Kidney (tissue), 22 donors: ENCODE measurements at places on chromosomes 6 and 20.

- DNase-seq = no peak
These were observed 133.6 kb downstream of the SYNE1 start for GRCh38 chr6:152503546-152503945.

DNA sequence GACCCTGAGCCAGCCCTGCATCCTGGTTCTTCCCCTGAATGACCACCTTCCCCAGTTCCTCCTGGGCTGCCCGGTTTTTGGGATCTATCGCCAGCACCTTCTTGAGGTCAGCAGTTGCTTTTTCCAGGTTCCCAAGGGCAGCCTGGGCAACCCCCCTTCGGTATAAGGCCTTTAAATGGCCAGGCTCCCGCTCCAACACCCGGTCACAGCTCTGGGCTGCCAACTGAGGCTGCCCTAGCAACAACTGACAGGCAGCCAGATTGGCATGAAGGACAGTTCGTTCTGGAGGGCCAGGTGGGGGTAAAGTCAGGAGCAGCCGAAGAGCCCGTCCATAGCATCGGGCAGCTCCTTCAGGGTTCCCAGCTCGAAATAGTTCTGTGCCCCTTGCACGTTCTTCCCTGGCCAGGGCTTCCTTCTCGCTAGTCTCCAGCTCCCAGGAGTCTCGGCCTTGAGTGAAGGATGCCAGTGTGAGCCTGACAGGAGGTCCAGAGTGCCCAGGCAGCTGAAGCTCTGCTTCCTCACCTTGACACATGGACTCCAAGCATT, 778 bp upstream of the ATF6B start:
- no peak for DNase-seq

DNA sequence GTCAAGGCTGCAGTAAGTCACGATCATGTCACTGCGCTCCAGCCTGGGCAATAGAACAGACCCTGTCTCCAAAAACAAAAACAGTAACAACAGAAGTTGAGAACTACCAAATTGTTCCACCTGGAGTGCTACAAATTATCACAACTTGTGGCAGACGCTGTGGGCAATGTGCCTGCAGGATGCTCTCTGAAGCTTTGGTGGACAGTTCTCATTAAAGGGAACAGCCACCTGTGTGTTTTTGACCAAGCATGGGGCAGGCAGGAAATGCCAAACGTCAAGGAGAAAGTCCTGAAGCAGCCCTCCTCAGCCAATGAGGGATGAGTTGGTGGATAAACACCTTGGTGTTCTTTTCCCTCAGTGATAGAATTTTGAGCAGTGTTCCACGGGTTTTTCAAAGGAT, 15.8 kb downstream of the COX4I2 start:
- DNase-seq = no peak

- DNase-seq = no peak
These were observed 114.3 kb upstream of the HDAC2 start for GRCh38 chr6:114085211-114085610.

GRCh38 chr6:26034905-26035304, 52.3 kb upstream of the HFE start:
- DNase-seq = no peak

- DNase-seq = no peak
These were observed 860.2 kb upstream of the MAP3K7 start for GRCh38 chr6:91447081-91447480.

GRCh38 chr20:9867196-9867980, 28.5 kb upstream of the PAK5 start:
- no peak for DNase-seq

DNA sequence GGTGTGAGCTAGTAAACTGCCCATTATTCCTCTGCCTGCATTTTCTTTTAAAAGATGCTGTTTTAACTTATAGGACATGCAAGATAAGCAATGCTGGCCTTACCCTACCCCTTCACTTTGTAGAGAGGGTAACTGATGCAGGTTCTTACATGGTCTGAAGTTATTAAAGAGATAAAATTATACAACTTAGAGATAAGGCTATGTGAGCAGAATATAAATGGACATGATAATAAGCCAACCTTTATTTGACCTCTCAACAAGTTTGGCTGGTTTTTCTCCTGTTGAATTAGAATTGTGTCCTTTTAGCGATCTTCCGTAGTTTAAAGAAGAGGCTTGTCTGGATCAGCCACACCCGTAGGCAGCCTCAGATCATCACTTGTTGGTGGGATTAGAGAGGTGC, 377.0 kb downstream of the BTBD3 start:
- DNase-seq = no peak

GRCh38 chr6:120228297-120228696, 878.7 kb upstream of the MAN1A1 start:
- no peak for DNase-seq

DNA sequence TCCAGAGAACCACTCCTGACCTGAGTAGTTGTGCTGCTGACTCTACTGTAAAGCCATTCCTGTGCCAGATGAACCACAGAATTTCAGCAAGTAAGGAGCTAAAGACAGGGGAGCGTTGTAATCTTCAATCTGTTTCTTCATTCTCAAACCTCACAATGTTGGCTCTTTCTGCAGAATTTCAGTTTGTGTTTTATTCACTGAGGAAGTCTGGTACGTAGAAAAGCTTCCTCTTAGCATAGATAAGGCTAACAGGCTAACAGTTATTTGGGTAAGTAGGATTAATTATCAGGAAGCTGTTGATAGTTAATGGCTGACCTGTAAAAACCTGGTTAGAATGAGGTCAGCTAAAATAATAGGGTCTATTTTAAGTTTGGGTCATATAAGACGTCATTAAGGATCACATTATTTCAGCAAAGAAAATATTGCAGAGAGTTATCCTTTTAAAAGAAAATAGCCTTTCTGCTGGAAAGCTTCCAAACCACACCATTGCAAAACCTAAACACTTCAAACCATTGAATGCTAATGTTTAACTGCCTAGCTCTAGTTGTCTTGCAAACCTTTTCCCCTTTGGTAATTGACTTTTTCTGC, 14.1 kb upstream of the TENT5A start:
- DNase-seq = peak; percentile 63

DNA sequence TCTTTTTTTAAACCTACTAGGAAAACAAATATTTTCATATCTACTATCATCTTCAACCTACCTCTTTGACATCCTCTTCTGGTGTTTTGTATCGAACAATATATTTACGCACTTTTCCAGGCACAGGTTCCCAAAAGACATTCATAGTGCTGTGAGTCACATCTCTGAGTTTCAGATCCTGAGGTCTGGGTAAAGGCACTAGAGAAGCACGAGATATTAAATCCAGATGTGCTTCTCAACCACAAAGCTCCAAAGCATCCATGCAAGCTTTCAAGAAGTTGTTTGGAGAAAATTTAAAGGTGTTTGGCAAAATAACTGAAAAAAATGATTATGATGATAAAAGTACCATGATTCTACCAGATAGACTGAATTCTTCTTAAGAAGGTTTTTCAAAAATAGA, 62.7 kb downstream of the COL12A1 start:
- no peak for DNase-seq

GRCh38 chr6:6515691-6516607, 72.6 kb upstream of the LY86 start:
- DNase-seq = no peak

DNA sequence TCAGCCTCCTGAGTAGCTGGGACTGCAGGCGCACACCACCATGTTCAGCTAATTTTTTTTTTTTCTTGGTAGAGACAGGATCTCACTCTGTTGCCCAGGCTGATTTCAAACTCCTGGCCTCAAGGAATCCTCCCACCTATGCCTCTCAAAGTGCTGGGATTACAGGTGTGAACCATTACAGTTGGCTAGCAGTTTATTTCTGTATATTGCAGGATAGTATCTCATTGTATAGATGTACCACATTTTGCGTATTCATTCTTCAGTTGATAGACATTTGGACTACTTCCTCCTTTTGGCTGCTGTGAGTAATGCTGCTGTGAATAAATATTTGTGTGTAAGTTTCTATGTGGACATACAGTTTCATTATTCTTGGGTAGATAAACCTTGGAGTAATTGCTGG, 32.9 kb downstream of the ASXL1 start:
- no peak for DNase-seq

DNA sequence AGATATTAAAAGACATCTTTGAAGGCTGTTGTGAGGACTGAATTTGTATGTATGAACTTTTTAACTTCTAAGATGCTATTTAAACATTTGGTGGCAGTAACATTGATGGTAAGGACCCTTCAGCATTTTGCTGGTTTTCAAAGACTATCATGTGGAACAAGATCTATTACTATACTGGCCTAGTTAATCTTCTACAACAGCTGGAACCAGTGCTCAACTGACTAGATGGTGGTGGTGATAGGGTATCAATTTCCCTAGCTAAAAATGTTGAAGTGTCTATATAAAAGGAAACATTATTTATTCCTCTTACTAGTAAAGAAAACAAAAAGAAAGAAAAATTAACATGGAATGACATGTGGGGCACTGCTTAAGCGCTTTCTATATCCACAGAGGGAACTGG, 195.7 kb downstream of the TASP1 start:
- DNase-seq = no peak

GRCh38 chr20:31484001-31484400, 8.9 kb downstream of the REM1 start:
- peak; percentile 80 for DNase-seq

GRCh38 chr6:2266031-2266795, 20.8 kb upstream of the GMDS start:
- DNase-seq = no peak

- DNase-seq = peak; percentile 38
These were observed 21.1 kb upstream of the TAGAP start for GRCh38 chr6:159065759-159066329.

DNA sequence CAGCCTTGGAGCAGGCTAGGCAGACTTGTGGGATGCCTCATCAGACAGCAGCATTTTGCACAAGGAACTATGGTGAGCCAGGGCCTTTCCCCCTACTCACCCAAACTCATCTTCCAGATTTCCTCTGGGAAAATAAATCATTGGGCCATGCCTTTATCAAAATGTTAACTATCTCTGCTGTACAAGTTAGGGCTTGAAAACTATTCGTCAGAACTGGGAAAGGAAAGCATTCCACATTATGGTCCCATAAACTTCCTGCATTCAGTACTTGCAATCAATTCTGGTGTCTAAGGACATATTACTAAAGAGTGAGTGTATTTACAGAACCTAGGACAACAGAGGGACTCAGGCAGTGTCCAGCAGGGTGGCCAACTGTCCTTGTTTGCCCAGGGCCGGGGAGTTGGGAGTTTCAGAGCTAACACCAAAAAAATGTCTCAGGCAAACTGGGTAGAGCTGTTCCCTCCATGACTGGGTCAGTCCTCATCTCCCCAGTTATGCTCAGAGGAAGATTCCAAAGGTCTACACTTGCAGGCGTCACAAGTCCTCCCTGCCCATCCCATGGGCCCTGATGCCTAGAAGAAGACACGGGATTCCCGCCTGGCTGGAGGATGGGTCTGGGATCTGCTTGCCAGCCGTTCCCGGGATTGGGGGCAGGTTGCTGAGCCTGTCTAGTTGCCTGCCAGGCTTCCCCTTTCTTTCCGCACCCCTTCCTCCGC, 72.2 kb downstream of the SLC22A3 start:
- DNase-seq = no peak

- DNase-seq = no peak
These were observed 33.3 kb downstream of the LRP11 start for GRCh38 chr6:149830731-149831307.

- no peak for DNase-seq
These were observed 2.4 kb upstream of the CCR6 start for GRCh38 chr6:167120583-167120903.

DNA sequence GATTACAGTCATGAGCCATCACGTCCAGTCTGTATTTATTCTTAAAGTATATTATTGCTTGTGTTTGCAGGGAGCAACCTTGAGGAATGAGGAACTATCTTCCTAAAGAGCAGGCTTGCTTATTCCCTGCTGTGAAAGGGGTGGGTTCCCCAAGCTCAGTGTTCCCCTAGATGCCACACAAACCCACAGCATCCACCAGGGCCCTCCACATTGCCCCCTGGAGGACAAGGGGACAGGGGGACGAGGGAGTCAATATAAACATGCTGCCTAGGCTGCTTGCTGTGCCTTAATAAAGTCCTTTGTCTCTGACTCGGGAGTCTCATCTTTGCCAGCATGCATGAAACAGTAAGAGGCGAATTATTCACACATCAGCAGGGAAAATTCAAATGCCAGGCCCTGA, 8.0 kb upstream of the IDH3B start:
- no peak for DNase-seq

DNA sequence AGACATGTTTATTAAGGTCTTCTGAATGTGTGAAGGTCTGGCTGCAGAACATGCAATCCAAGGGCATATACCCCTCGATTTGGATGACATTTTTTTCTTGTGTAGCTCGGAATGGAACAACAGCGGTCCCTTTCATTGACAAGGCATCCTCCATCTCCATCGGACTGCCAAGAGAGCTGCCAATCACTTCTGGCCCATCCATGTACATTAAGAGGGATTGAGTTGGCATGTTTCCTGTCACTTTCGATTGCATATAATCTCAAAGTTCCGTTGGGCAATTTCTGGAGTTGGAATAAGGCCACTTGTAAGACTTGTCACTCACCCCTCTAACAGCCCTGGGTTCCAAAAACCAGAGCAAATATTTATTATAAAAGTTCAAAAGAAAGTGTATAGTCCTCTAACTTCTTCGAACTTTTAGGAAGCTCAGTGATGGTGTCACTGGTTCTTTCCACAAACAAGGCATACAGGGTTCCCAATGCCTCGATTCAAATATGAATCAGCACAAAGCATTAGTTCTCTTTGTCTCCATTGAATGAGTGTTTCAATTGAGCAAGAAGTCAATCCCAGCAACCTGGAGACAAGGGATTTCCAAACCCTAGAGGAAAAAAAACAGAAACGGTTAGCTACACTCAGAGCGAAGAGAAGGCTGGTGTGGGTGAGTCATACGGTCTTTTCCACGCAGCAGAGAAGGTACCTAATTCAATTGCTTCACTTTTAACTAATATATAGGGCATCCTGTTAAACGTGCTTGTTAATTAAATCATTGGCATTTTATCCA, 10.9 kb downstream of the ZNF217 start:
- no peak for DNase-seq

- no peak for DNase-seq
These were observed 147.9 kb upstream of the SHLD1 start for GRCh38 chr20:5602346-5602745.

GRCh38 chr6:8432614-8433013, 2.7 kb downstream of the SLC35B3 start:
- no peak for DNase-seq

GRCh38 chr6:100099189-100100074, 105.4 kb upstream of the MCHR2 start:
- no peak for DNase-seq

- no peak for DNase-seq
These were observed 428.6 kb downstream of the HACE1 start for GRCh38 chr6:104431096-104431495.

- no peak for DNase-seq
These were observed 13.4 kb upstream of the STX16 start for GRCh38 chr20:58637466-58638213.

GRCh38 chr6:73742433-73742832, 46.4 kb downstream of the CD109 start:
- DNase-seq = no peak

GRCh38 chr6:89386917-89387491, 25.1 kb downstream of the RRAGD start:
- DNase-seq = no peak

DNA sequence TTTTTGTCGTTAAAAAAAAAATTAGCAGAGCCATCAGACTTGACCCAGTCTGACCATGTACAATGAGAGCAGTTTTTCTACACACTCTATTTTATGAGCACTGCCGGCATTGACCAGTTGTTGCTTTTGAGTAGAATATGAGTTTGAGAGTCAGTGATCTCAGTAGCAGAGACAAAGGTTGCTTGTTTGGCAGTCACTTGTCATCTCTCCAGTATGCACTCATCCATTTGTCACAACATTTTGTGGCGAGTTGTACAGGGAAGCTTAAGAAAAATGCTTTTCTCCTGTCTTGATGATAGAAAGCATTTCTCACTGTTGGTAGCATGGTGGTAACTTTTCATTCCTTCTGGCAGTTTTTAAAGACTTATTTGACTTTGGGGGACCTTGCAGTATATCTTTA, 159.9 kb downstream of the MMS22L start:
- DNase-seq = no peak
